ENCODE measurements at places on chromosomes 11 and 22. TPM values are rescaled to one million over a fixed set of nuclear protein-coding genes. Genes with fewer than 3 reads are reported as not detected.
A peak's percentile ranks its signal among the peaks of the same experiment; 100 is the strongest.

The SLC22A12 gene
- total RNA-seq: not detected

The APOBEC3F gene
- total RNA-seq: 1.3 TPM

GRCh38 chr11:97722065-97722464, 1298.7 kb upstream of the CNTN5 start:
- peak; percentile 87 for DNase-seq

The ACR gene
- total RNA-seq: not detected

- no peak for DNase-seq
These were observed 11.8 kb upstream of the SWAP70 start for GRCh38 chr11:9651899-9652748.

The LAMTOR1 gene
- 220 TPM for total RNA-seq

The DCHS1 gene
- 5.2 TPM for total RNA-seq

The KLHDC7B gene
- total RNA-seq: 2.4 TPM

Measured in fibroblast of the aortic adventitia (primary cell).